Amygdala (tissue), 56 donors: ENCODE measurements at places on chromosomes 11 and 22.

DNA sequence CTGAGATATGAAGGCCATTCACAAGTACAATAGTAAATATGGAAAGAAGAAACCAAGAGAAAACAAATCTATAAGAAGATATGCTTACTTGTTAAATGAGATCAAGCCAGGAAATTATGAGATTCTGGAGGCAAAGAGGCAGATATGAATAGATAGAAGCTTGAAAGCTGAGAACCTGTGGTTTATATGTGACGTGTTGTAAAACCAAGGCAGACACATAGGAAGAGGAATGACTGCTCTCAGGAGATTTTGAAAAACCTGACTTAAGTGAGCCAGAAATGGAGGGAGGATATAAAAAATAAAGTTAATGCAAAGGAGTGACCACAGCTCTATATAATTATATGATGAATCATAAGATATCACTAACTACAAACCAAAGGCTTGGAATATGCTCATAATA is 1160.5 kb upstream of the CNTN5 start:
- no peak for DNase-seq

DNA sequence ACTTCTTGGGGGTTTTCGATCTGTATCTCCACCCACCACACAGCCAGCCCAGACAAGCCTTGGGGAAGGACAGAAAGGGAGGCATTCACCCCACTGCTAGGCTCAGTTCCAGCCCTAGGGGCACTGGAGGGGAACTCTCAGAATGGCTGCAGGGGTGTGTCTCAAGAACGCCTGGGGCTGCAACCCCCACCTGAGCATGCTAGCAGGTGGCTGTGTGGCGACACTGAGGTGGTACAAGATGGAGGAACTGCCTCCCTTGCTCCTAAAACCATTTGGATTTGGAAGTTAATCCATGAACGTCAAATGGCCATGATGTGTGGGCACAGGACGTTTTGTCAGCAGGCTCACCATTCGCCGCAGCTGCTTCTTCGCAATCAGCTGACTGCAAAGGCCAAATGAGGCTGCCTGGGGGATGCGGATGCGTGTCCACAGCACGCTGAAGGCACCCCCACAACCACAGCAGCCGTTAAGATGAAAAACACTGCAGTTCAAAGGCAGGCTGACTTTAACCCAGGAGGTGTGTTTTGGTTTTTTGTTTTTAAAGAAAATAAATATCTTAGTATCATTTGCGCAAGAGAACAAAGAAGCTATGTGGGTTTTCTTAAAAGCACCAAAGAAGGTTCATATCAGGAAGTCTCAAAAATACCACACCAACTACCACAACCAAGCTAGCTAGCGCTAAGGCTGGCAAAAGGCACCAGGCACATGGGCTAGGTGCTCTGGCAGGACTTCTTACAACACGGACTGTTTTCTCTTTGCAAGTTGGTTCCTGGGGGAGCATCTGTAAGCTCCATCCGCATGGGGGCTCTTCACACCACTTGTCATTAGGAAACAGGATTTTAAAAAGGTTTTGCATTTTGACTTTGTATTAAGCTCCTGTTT is 22.2 kb upstream of the NAP1L4 start:
- no peak for DNase-seq

GRCh38 chr22:23224846-23225245 is 44.5 kb downstream of the BCR start:
- DNase-seq: no peak

DNA sequence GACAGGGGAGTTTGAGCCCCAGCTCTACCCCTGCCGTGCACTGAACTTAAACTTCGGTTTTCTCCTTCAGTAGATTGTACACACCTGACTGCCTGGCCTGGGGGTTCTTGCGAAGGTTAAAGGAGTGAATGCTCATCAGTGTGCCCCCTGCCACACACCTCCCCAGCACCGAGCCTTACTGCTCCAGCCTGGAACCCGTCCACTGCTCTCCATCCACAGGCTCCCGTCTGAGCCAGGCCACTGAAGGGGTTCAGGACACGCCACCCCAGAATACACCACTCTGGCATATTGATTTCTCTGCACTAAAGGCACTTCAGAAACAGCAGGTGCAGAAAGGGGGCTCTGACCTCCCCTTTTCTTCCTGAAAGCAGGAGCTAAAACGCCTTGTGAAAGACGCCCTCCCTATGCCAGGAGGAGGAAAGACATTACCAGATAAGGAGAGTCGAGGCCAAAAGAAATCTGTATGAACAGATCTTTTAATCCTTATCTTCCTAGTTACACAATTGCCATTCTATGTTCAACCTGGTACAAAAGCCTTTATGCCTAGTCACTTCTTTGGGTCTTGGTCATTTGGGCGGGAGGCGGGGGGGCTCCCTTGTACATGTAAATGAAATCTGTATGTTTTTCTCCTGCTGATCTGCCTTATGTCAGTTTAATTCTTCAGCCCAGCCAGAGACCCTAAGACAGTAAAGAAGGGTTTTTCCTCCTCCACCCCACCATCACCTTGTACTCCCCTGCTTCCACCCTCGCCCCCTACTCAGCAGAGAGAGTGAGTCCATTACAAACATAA is 1.9 kb upstream of the SSTR3 start:
- DNase-seq: no peak

DNA sequence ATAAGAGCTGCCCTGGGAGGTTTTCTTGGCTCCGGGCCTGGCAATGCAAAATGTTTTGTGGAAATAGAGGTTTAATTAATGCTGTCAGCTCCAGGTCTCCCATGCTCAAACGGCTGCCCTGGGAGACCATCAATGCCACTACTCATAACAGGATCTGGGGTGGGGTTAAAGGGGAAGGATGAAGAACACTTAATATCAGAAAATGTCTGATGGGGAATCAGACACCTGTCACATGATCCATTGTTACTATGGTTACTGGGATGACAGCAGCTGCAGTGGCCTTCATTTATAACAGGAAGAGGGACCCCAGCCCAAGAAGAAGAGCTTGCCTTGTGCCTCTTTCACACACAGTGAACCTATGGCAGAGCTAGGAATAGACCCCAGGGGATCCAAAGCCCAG is 2.2 kb upstream of the SYT13 start:
- no peak for DNase-seq

- no peak for DNase-seq
These were observed 106.1 kb upstream of the PARVA start for GRCh38 chr11:12271241-12271640.

- DNase-seq: peak; percentile 59
These were observed 47.0 kb upstream of the SUSD2 start for GRCh38 chr22:24134090-24134846.

GRCh38 chr11:69576069-69576782 is 64.7 kb upstream of the CCND1 start:
- no peak for DNase-seq

DNA sequence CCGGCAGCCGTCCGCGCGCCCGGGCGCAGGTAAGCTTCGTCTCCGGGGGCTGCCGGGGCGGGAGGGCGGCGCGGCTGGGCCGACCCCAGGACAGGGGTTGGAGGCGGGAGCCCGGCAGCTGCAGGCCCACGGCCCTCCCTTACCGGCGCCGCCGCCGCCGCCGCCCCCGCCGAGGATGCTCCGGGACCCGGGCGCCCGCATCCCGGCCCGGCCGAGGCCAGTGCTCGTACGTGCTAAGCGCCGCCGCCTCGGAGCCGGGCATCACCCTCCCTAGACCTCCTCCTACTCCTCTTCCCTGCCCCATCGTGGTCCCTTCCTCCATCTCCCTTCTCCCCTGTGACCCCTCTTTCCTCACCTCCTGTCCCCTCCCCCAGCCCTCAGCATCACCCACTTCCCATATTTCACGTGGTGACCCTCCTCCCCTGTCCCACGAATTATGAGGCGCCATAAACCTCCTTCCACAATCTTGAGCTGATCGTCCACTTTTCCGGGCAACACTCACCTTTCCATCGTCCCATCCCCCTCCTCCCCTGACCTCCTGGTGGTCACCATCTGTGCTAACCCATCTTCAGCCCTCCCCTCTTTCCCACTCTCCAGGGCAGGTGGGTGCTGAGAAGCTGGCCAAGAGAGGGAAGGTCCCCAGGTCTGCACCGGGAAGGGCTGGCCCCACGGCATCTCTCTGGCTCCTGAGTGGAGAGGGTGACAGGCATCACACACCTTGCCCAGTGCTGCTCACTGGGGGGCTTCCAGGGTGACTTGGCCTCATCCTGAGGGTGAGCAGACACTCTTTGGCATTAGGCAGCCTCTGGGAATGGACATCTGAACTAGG is 612 bp downstream of the ASPHD2 start:
- no peak for DNase-seq

DNA sequence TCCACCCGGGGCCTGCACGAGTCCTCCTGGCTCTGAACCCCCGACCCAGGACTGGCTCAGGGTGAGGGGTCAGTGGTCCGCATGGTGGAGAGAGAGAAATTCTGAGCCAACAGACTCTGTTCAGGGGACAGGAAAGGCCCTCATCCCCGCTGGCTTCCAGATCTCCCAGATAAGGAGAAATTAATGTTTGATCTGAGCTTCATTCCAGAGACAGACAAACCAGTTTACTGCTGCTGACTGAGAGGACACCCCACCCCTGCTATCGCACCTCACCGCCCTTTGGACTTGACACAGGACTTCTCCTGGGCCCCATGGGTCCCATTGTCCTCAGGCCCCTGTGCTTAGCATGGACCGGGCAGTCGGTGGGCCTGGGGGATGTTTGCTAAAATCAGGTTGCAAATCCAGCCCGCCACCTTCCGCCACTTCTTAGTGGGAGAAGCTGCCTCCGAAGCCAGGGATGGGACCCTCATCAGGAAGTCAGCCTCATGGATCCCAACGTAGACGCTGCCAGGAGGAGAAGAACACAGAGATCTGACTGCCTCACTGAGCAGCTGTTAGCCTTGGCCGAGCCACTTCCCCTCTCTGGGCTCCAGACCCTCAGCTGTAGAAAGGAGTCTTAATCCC is 11.2 kb upstream of the UPK3A start:
- DNase-seq: no peak

DNA sequence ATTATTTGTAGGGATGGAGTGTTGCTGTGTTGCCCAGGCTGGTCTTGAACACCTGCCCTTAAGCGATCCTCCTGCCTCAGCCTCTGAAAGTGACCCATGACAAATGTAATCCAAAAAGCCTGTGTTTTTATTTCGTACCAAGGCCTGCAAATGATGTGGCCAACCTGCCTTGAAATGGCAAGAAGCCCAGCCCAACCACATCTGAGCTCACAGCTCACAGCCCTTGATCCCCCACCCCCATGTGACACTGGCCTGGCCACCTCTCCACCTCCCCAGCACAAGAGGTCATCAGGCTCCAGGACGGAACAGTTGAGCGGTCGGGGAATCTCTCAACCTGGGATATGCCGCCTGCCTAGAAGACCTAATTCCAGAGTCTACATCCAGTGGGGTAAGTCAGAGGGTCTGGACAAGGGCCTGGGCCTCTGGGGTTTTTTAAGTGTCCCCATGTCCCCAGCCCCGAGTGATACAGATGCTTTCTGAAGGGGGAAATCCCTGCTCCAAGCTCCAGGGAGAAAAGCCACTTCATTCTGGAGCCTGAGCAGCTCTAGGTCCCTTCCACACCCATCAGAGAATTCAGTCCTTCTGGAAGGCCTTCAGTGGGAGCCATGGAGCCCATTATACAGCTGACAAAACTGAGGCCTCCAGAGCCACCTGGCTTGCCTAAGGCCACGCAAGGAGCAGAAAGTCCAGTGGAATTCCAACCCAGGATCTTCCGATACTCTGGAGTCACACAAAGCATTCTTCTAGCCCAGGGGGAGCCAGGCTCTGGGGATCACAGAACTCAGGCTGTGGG is 70.7 kb downstream of the MN1 start:
- no peak for DNase-seq

- DNase-seq: no peak
These were observed 516.7 kb downstream of the JRKL start for GRCh38 chr11:96906476-96906875.

GRCh38 chr11:102305352-102306047 is 11.8 kb upstream of the BIRC3 start:
- no peak for DNase-seq

GRCh38 chr11:43243927-43244326 is 67.9 kb upstream of the API5 start:
- DNase-seq: no peak

GRCh38 chr11:75147191-75147874 is 3.6 kb upstream of the SLCO2B1 start:
- DNase-seq: no peak

DNA sequence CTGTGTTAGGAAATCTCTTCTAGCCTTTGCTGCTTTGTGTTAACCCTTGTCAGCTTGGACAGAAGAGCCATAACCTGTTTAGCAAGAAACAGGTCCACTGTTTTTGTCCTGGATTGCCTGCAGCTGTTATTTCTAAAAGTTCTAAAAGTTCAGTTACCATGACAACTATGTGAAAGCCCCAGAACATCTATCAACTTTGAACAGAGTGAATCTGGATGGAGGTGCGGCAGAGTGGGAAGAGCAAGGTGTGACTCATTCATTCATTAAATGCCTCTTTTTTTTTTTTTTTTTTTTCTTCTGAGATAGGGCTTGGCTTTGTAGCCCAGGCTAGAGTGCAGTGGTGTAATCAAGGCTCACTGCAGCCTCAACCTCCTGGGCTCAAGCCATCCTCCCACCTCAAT is 50.5 kb downstream of the RBX1 start:
- DNase-seq: no peak

DNA sequence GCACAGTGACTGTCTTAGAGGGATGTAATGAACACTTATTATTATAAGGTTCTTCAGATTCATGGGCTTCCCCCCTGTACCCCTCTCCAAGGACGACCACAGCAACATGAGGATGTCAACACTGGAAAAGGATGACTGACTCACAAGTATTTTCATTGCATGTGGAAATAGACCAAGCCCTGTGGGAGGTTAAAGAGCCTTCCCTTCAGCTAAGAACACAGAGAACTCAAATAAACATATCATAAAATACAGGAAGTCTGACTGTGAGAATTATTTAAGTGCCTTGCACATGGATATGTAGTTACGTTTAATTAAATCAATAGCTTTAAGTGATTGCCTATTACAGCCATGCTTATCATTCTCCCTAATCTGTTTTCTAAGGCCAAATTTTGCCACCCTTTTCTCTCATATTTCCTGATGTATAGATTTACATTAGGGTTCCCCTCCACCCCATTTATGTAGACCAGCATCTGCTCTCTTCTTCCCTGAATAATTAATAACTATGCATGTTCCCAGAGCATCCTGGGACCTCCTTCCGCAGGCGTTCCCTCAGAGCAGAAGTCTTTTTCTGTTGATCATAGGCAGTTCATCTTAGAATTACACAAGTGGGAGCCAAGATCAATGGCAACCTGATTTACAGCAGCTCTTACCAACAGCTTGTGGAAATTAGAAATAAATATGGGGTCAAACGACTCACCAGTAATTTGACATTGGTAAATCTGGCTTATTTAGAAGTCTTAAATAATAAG is 226.9 kb downstream of the OPCML start:
- no peak for DNase-seq

GRCh38 chr22:42131562-42131961 is 952 bp upstream of the CYP2D6 start:
- no peak for DNase-seq

DNA sequence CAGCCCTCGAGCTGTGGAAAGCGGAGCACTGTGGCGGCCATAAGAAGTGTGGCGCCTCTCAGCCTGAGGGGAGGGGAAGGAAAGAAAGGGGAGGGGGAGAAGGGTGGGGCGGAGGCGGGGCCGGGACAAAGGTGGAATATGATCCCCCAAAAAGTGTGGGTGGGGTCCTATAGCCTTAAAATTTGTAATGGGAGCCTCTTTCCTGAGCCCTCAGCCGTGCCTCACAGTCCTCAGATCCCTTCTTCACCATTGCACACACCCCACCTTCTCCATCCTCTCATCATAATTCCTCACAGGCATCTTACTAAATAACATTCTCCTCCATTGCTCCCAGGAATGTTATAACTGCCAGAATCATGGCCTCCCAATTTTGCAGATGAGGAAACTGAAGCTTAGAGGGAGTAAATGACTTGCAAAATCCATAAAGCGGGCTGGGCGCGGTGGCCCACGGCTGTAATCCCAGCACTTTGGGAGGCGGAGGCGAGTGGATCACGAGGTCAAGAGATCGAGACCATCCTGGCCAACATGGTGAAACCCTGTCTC is 600 bp upstream of the RAB6A start:
- DNase-seq: no peak
